ENCODE measurements at places on chromosomes 2 and 18. TPM values are rescaled to one million over a fixed set of nuclear protein-coding genes. Genes with fewer than 3 reads are reported as not detected.

Gene SESTD1
- total RNA-seq, result 27.2 TPM

Gene PLGLB1
- 0.53 TPM for total RNA-seq

Gene TXNDC2
- total RNA-seq, result 0.12 TPM

Gene DSG4
- total RNA-seq, result not detected

Gene PLCL1
- not detected for total RNA-seq

Gene STPG4
- not detected for total RNA-seq

Gene SERPINB13
- not detected for total RNA-seq

Gene IMP4
- 160 TPM for total RNA-seq

Gene AFF3
- 0.01 TPM for total RNA-seq

Gene ZNF396
- total RNA-seq, result 0.88 TPM

Gene CFLAR
- 97.1 TPM for total RNA-seq

Gene OSR1
- total RNA-seq, result 9.3 TPM

Gene MFSD6
- 33.1 TPM for total RNA-seq

Gene PROM2
- 0.01 TPM for total RNA-seq

Gene AMER3
- total RNA-seq, result not detected

Gene MDH1B
- total RNA-seq, result 1.6 TPM

Gene HSPE1
- 509 TPM for total RNA-seq

Gene CFAP65
- total RNA-seq, result 0.16 TPM

Gene FAM110C
- 0.21 TPM for total RNA-seq

Gene ATOH8
- 16.5 TPM for total RNA-seq

Gene CDH20
- total RNA-seq, result not detected

Gene HRH4
- not detected for total RNA-seq

Gene DRC1
- total RNA-seq, result 0.42 TPM

Gene HTR2B
- 0.06 TPM for total RNA-seq

Gene NEDD4L
- total RNA-seq, result 33.9 TPM

Gene GPC1
- total RNA-seq, result 225 TPM

Gene PCGF1
- total RNA-seq, result 30.9 TPM

Gene E2F6
- 25.7 TPM for total RNA-seq

Gene HOXD9
- 1.3 TPM for total RNA-seq

Gene CYP27C1
- 3.2 TPM for total RNA-seq

Gene CD302
- 1.9 TPM for total RNA-seq

Gene CYTIP
- 0.22 TPM for total RNA-seq

Gene HNMT
- 1.3 TPM for total RNA-seq

Gene PDE11A
- 0.30 TPM for total RNA-seq

Gene MAIP1
- total RNA-seq, result 39.6 TPM

Gene LYPD6
- total RNA-seq, result 0.08 TPM

Gene POLR1A
- 21.7 TPM for total RNA-seq

All from A549 treated with Hydrocortisone at 1 μM for 4 hours (cell line).